ENCODE measurements at places on chromosomes 16 and 17. TPM values are rescaled to one million over a fixed set of nuclear protein-coding genes. Genes with fewer than 3 reads are reported as not detected.

Gene KRTAP2-3
- total RNA-seq = not detected

Gene CACNG4
- 40.3 TPM for total RNA-seq

Gene E4F1
- total RNA-seq = 50.8 TPM

DNA sequence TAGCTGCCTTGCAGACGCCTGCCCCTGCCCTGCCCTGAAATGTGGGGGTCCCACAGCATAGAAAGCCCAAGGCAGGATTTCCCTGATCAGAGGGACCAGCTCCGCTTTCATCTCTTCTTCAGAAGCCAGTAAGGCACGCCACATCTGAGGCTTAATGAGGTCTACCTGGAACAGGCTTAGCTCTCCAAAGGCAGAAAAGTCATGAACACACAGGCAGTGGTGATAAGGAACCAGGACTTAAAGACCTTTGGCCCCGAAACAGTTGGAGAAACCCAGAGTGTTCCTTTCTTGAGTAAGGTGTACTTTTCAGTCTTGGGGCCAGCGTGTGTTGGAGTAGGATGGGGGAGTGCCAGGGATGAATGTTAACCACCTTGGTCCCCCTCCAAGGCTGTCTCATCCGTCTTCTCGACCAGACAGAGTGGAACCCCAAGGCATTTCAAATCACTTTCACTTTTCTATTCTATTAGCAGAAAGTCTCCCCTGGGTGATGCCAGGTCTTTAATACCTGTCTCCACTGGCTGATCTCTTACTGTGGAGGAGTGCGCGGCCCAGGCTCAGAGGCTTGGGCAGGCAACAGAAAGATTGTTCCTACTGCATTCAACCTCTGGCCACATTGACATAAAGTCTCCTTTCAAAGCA is 43.9 kb downstream of the TMEM186 start:
- no peaks in the 10 kb centered on the region for H3K27me3 ChIP-seq
- H3K4me1 ChIP-seq = no peaks in the 10 kb centered on the region
- H3K4me3 ChIP-seq = no peak overlapping the region
- DNase-seq = no peak
- H3K36me3 ChIP-seq = no peaks in the 10 kb centered on the region
- no peak overlapping the region for H3K27ac ChIP-seq

DNA sequence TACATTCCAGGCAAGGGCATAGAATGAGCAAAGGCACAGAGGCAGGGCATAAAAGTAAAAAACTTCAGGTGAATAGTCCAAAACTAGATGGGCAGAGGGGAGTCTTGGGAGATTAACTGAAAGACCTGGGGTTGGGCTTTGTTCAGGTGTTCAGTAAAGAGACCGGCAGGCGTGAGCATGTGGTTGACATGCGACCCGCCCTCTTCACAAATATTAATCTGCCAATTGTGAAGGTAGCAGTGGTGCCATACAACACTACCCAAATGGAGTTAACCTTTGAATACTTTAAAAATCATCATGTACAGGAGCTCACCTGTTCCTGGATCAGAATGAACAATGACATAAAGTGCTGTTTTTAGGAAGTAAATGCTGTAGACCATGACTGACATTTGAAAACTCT is 225.5 kb downstream of the LGALS9B start:
- H3K27me3 ChIP-seq = no peaks in the 10 kb centered on the region
- no peak for DNase-seq
- H3K4me1 ChIP-seq = no peaks in the 10 kb centered on the region

GRCh38 chr17:67575325-67575724 is 142.4 kb upstream of the NOL11 start:
- no peak overlapping the region for H3K4me3 ChIP-seq
- no peak for DNase-seq
- H3K27ac ChIP-seq = no peak overlapping the region
- H3K36me3 ChIP-seq = no peaks in the 10 kb centered on the region

DNA sequence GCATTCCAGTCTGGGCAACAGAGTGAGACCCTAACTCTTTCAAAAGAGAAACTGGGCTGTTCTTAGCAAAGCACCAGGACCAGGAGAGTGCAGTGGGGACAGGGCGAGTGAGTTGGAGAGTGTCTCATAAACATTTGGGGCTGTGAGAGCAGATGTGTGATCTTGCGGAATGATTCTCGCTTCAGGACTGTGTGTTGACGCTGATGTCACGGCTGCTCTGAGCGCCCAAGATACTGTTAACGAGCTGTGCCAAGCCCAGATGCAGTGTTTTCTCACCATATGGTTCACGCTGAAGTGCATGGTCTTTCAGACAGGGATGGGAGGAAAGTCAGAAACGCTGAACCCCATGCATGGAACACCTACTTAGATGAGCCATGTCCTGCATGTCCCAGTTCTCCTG is 438.2 kb downstream of the HS3ST4 start:
- H3K4me1 ChIP-seq = no peaks in the 10 kb centered on the region
- H3K36me3 ChIP-seq = no peaks in the 10 kb centered on the region
- no peak overlapping the region for H3K27ac ChIP-seq
- DNase-seq = no peak
- H3K4me3 ChIP-seq = no peak overlapping the region

DNA sequence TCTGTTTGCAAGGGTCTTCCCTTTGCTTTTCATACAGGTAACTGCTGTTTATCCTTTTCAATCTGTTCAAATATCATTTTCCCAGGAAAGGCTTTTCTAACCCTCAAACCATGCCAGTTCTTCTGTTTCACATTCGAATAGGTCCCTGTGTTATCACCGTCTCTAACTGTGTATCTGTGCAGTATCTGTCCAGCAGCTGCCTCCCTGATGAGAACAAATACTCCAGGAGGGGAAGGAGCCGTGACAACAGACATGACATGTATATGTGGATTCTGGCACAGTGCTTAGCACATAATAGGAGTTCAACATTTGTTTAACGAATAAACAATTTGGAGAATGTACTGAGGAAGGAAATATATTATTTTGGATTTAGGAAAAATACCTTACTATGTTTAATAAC is 95.7 kb downstream of the STX8 start:
- no peak for DNase-seq
- H3K4me1 ChIP-seq = no peaks in the 10 kb centered on the region

GRCh38 chr17:4448197-4448980 is 14.6 kb downstream of the SPNS3 start:
- DNase-seq = no peak
- no peak overlapping the region for H3K4me3 ChIP-seq
- H3K4me1 ChIP-seq = peaks cover 3% of the 10 kb centered on the region
- H3K27me3 ChIP-seq = no peaks in the 10 kb centered on the region
- H3K36me3 ChIP-seq = no peaks in the 10 kb centered on the region

DNA sequence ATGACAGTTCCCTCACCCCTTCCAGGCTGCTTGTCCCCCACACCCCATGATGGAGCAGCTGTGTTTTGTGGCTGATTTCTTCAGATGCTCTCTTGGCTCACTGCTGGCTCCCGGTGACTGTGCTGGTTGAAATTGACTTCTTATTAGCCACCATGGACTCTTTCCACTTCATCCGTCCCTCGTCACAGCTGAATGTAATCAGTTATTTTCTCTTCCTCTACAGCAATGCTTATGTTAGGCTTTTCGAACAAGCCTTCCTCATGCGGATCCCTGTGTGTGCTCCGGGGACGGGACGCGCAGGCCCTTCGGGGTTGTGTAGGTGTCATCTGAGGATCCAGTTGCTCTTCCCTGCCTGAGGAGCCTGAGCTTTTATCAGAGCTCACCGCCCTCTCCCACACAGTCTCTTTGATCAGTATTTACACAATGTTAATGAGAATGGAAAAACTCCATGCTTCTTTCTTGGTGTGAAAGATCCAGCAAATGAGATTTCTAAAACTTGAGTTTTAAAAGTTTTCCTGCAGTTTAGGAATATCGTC is 87.5 kb downstream of the RPTOR start:
- H3K4me1 ChIP-seq = no peaks in the 10 kb centered on the region
- H3K36me3 ChIP-seq = no peaks in the 10 kb centered on the region
- H3K27ac ChIP-seq = no peak overlapping the region
- DNase-seq = no peak

GRCh38 chr16:72112452-72112792 is 18.8 kb downstream of the DHX38 start:
- H3K4me3 ChIP-seq = no peak overlapping the region
- H3K36me3 ChIP-seq = peaks cover 4% of the 10 kb centered on the region
- H3K27me3 ChIP-seq = no peaks in the 10 kb centered on the region
- no peak overlapping the region for H3K27ac ChIP-seq

GRCh38 chr16:50297301-50298074 is 31.1 kb downstream of the ADCY7 start:
- 0 out of 2 replicates have a peak, but pooled peaks cover 2% of the 10 kb centered on the region for H3K4me1 ChIP-seq
- no peaks in the 10 kb centered on the region for H3K27me3 ChIP-seq
- H3K4me3 ChIP-seq = no peak overlapping the region
- H3K36me3 ChIP-seq = no peaks in the 10 kb centered on the region

DNA sequence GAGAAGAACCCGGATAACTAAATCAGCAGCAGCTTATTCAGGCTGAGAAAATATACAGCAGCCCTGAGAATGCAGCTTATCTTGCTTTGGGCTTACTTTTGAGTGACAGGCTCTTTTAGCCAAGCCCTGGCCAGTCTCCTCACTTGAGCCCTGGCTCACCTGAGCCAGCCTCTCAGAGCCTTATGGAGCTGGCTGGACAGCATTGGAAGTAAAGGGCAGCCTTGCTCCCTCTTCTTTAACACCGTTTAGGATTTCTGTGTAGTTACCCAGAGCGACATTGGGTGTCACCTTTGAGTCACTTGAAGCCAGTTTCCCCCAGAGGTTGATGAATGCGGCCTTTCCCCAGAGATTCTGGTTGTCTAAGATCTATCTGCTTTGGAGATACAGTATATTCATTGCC is 7.7 kb upstream of the NPIPB2 start:
- H3K4me1 ChIP-seq = 0 out of 2 replicates have a peak, but pooled peaks cover 3% of the 10 kb centered on the region
- no peak overlapping the region for H3K4me3 ChIP-seq
- no peak overlapping the region for H3K27ac ChIP-seq
- no peaks in the 10 kb centered on the region for H3K27me3 ChIP-seq
- no peaks in the 10 kb centered on the region for H3K36me3 ChIP-seq
- DNase-seq = peak; percentile 38

GRCh38 chr17:1188812-1189504 is 9.2 kb upstream of the ABR start:
- no peak overlapping the region for H3K27ac ChIP-seq
- H3K4me3 ChIP-seq = no peak overlapping the region
- peaks cover 10% of the 10 kb centered on the region for H3K4me1 ChIP-seq
- H3K27me3 ChIP-seq = no peaks in the 10 kb centered on the region
- DNase-seq = no peak

DNA sequence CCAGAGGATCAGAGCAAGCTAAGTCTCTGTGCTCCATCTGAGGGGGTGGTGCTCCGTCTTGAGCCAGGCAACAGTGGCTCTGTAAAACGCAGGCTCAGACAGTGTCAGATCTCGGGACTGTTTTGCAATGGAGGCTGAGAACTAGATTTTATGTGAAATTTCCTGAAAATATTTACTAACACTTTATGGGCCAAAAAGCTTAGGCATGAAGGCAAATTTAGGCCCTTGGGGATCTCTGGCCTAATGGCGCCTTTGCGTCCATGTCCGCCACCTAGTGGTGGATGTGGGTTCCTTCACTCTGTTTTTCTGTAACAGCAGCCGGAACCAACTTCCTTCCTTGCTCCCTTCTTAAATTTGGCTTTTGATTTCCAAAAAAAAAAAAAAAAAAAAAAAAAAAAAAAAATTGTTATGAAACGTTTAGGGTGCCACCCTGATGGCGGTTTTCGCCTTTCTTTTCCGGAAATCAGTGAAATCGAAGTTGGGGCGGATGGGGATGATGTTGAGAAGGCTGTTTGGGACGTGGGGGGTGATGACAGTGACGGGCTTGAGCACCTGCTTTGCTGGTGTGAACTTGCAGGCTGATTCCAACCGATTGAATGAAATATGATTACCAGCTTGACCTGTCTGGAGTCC is 14.0 kb upstream of the ELAC2 start:
- no peak for DNase-seq
- no peak overlapping the region for H3K4me3 ChIP-seq
- H3K27ac ChIP-seq = no peak overlapping the region
- H3K27me3 ChIP-seq = no peaks in the 10 kb centered on the region
- no peaks in the 10 kb centered on the region for H3K36me3 ChIP-seq

GRCh38 chr17:73801455-73802100 is 157.3 kb upstream of the SDK2 start:
- H3K36me3 ChIP-seq = no peaks in the 10 kb centered on the region
- H3K4me1 ChIP-seq = no peaks in the 10 kb centered on the region
- H3K27me3 ChIP-seq = peaks cover 23% of the 10 kb centered on the region
- no peak overlapping the region for H3K27ac ChIP-seq
- H3K4me3 ChIP-seq = no peak overlapping the region

DNA sequence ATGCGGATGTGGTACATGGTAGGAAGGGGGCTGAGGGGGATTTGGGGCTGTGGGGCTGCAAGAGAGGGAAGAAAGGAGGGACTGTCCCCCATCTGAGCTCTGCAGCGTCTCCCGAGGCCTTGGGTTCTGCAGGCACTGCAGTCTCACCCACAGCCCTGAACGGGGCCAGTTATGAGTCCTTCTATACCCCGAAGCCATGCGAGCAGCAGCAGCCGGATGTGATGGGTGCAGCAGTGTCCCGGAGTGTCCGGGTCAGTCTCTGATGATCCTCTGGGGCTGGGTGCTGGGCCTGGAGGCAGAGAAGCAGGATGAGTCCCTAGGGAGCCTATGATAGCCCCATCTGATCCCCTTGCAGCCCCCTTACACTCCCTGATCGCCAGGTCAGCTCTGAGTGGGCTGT is 41.5 kb downstream of the CPNE2 start:
- no peaks in the 10 kb centered on the region for H3K27me3 ChIP-seq
- no peak overlapping the region for H3K27ac ChIP-seq
- no peak overlapping the region for H3K4me3 ChIP-seq
- no peaks in the 10 kb centered on the region for H3K4me1 ChIP-seq
- DNase-seq = no peak

- H3K27me3 ChIP-seq = no peaks in the 10 kb centered on the region
- no peak overlapping the region for H3K27ac ChIP-seq
- no peaks in the 10 kb centered on the region for H3K36me3 ChIP-seq
- H3K4me3 ChIP-seq = no peak overlapping the region
- no peak for DNase-seq
- peaks cover 10% of the 10 kb centered on the region for H3K4me1 ChIP-seq
Observed at GRCh38 chr17:17675925-17676534, 5.2 kb upstream of the RAI1 start.

DNA sequence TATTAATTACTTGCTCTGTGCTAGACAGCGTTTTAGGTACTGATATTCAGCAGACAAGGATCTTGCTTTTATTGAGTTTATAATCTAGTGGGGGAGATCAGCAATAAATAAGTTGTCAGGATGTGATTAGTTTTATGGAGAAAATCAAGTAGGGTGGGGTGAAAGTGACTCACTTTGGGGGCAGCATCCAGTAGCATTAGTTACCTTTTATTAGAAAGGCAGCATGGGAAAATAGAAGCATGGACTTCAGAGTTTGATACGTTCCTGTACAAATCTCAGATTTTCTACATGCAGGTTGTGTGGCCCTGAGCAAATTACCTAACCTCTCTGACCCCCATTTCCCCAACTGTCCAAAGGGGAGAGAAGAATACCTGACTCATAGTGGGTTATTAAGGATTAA is 42.5 kb downstream of the SPECC1 start:
- H3K4me3 ChIP-seq = no peak overlapping the region
- H3K36me3 ChIP-seq = no peaks in the 10 kb centered on the region
- H3K4me1 ChIP-seq = peaks cover 6% of the 10 kb centered on the region
- H3K27ac ChIP-seq = no peak overlapping the region
- H3K27me3 ChIP-seq = no peaks in the 10 kb centered on the region
- DNase-seq = no peak

Measured in Panc1 (cell line).